ENCODE measurements at places on chromosomes 13 and 19. TPM values are rescaled to one million over a fixed set of nuclear protein-coding genes. Genes with fewer than 3 reads are reported as not detected.

DNA sequence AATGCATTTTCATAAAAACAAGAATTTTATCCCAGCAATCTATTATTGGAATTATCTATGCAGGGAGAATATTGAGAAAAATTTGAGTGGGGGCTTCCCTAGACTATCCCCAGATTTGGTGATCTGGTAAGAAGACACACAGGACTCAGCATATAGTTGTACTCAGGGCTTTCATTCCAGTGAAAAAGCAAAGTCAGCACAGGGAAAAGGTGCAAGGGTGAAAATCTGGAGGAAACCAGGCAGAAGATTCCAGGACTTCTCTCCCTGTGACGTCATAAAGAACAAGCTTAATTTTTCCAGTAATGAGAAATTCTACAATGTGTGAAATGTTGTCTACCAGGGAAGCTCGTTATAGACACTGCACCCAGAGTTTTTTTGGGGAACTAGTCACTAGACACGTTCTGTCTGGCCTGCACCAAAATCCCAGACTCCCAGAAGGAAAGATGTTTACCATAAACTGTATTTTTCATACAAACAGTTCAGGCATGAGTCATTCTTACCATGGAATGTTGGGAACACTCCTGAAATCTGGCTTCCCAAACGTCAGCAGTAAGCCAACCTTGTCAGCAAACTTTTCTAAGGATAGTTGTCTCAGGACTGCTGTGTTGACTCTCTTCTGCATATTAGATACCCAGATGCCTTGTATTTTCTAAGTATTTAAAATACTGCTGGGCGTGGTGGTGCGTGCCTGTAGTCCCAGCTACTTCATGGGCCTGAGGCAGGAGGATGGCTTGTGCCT is 107.4 kb downstream of the DNAJC3 start:
- H3K36me3 ChIP-seq = peaks cover 6% of the 10 kb centered on the region
- no peak overlapping the region for H3K4me3 ChIP-seq
- no peaks in the 10 kb centered on the region for H3K27me3 ChIP-seq
- no peak overlapping the region for H3K27ac ChIP-seq

GRCh38 chr13:76976490-76976889 is 15.4 kb upstream of the CLN5 start:
- H3K4me3 ChIP-seq = no peak overlapping the region
- DNase-seq = no peak
- no peaks in the 10 kb centered on the region for H3K36me3 ChIP-seq
- H3K27me3 ChIP-seq = peaks cover 13% of the 10 kb centered on the region
- H3K4me1 ChIP-seq = peaks cover 5% of the 10 kb centered on the region

GRCh38 chr13:66312312-66313087 is 917.6 kb downstream of the PCDH9 start:
- H3K4me3 ChIP-seq = no peak overlapping the region
- H3K36me3 ChIP-seq = no peaks in the 10 kb centered on the region
- DNase-seq = peak; percentile 47
- no peak overlapping the region for H3K27ac ChIP-seq

DNA sequence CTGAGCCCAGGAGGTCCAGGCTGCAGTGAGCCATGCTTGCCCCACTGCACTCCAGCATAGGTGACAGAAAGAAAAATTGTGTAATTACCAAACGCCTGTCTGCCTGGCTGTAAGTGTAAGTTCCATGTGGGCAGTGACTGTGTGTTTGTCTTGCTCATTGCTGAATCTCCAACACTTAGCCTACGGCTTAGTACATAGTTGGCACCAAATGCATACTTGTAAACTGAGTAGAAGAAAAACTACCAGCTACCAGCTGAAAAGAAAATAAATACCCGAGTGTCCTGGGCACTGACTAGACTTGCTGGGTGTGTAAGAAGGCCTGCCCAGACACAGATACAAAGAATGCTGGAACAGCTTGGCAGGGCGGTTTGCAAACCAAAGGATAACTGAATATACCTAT is 2.7 kb upstream of the CEBPG start:
- no peaks in the 10 kb centered on the region for H3K36me3 ChIP-seq
- H3K27me3 ChIP-seq = no peaks in the 10 kb centered on the region
- no peak overlapping the region for H3K4me3 ChIP-seq
- H3K27ac ChIP-seq = no peak overlapping the region
- peaks cover 19% of the 10 kb centered on the region for H3K4me1 ChIP-seq

The CNN1 gene
- total RNA-seq = 10.9 TPM

The SERPINE3 gene
- not detected for total RNA-seq

The CEACAM7 gene
- total RNA-seq = 0.52 TPM

The USHBP1 gene
- total RNA-seq = 9.2 TPM
